ENCODE measurements at places on chromosomes 3 and 15.

DNA sequence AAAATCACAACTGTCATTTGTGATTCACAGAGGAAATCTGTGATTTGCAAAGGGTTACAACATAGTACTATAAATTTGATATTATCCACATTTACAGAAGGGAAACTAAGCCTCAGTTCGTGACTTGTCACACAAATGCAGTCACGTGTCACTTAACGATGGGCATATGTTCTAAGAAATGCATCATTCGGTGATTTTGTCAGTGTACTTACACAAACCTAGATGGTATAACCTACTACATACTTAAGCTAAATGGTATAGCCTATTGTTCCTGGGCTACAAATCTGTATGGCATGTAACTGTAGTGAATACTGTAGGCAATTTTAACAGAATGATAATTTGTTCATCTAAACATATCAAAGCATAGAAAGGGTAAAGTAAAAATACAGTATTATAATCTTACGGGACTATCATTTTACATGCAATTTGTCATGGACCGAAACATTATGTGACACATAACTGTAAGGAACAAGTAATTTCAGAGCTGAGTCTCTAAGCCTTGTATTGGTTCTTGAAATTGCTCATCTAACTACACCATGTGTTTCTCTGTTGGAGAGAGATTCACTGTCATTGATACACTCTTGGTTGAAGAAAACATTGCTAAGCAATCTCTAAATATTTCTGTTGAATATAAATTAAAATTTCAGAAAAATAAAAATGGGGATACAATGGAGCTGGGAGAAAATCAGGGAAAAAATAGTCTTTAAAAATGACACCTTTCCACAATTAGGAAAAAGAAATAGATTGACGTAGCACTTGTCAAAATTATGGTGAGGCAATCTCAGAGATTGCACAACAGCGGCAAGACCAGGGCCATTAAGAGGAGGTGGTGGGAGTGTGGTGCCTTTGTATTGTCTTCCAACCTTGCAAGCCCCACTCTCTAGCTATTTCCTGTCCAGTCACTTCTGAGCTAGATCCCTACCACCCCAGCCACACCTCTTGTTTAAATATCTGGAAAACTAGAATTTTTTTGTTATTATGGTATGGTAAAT is 645.8 kb upstream of the TBL1XR1 start:
- DNase-seq = no peak

- no peak for DNase-seq
Measured at GRCh38 chr3:140505876-140506275, 172.0 kb upstream of the TRIM42 start.

GRCh38 chr3:52429779-52430415 is 15.0 kb downstream of the SEMA3G start:
- no peak for DNase-seq

GRCh38 chr15:25803036-25803435 is 60.1 kb downstream of the ATP10A start:
- no peak for DNase-seq
